ENCODE measurements at places on chromosomes 2 and 18. TPM values are rescaled to one million over a fixed set of nuclear protein-coding genes. Genes with fewer than 3 reads are reported as not detected.

DNA sequence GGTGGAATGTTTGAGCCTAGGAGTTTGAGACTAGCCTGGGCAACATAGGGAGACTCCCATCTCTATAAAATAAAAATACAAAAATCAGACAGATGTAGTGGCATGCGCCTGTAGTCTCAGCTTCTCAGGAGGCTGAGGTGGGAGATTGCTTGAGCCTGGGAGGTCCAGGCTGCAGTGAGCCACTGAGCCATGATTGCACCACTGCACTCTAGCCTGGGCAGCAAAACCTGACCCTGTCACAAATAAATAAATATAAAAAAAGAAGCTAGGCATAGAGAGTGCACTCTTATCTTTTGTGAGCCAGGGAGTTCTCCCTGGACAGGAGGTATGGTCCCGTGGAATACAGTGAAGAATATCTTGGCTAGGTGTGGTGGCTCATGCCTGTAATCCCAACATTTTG, 11.0 kb upstream of the KYNU start:
- no peak overlapping the region for H3K4me3 ChIP-seq
- no peak overlapping the region for H3K27ac ChIP-seq
- H3K36me3 ChIP-seq = no peaks in the 10 kb centered on the region
- no peak for DNase-seq

DNA sequence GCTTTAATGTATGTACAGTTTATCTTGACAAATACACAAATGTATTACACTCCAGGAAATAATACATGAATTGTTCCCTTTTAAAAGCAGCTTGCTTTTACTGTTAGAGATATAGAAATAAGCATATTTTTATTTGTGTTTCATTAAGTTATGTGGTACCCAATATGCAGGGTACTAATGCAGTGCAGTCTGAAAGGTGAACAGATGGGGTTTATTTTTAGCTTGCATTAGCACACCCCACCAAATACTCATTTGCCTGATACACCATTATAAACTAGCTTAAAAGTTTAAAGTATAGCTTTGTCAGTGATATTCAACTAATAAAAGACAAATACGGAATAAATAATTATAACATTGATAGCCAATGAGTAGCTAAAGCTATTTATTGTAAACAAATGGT, 394.7 kb upstream of the ZNF804A start:
- DNase-seq = no peak
- H3K4me3 ChIP-seq = no peak overlapping the region
- H3K27me3 ChIP-seq = no peaks in the 10 kb centered on the region
- no peaks in the 10 kb centered on the region for H3K4me1 ChIP-seq
- H3K27ac ChIP-seq = no peak overlapping the region

GRCh38 chr18:76532875-76533274, 37.8 kb upstream of the ZNF516 start:
- DNase-seq = no peak
- peaks cover under 1% of the 10 kb centered on the region for H3K27me3 ChIP-seq
- H3K4me3 ChIP-seq = no peak overlapping the region
- no peaks in the 10 kb centered on the region for H3K36me3 ChIP-seq

DNA sequence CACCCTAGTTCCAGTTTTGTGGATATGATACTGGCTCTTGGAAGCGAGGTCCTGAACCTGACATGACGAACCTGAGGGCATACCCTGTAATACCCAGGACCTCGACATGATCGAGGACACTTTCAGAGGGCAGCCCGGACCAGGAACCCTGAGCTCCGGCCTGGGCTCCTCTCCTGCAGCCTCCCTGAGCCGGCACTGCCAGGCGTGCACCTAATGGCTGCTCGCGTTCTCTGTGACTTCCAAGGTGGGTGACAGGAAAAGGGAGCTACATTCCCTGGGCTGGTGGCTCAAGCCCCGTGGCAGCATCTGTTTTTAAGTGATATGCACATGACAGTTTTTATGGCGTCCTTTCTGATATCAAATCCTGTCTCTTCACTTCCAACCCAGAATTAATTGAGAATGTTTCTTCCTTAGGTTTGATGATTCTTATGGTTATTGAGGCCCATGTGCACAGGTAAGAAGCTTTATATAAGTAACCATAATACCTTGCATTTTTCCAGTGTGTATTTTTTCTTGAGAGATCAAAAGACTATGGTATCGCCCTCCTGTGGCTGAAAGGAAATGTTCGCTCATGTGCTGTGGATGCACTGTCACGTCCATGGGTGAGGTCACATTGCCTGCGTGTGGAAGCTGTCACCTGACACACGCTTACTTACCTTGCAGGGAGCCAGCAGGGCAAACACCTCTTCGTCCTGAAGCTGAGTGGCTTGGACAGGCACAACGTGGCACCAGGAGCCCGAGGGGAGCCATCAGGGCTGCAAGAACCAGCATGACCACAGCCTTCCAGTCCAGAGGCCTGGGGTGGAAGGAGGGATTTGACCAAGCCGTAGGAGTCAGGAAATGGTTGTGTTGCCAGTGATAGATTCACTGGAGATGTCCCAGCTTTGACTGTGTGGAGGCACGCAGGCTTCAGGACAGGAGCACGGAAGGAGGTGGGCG, 367.4 kb upstream of the MYT1L start:
- no peaks in the 10 kb centered on the region for H3K36me3 ChIP-seq
- H3K4me1 ChIP-seq = no peaks in the 10 kb centered on the region
- H3K27me3 ChIP-seq = no peaks in the 10 kb centered on the region
- no peak overlapping the region for H3K4me3 ChIP-seq

GRCh38 chr2:189592353-189592984, 11.9 kb upstream of the SLC40A1 start:
- H3K4me1 ChIP-seq = no peaks in the 10 kb centered on the region
- no peak for DNase-seq
- no peak overlapping the region for H3K4me3 ChIP-seq

- no peaks in the 10 kb centered on the region for H3K36me3 ChIP-seq
- H3K27ac ChIP-seq = no peak overlapping the region
- no peak overlapping the region for H3K4me3 ChIP-seq
- H3K4me1 ChIP-seq = no peaks in the 10 kb centered on the region
- no peak for DNase-seq
These were observed 40.7 kb downstream of the ONECUT2 start for GRCh38 chr18:57475903-57476302.

- no peak overlapping the region for H3K4me3 ChIP-seq
- peak; percentile 36 for DNase-seq
- H3K27ac ChIP-seq = no peak overlapping the region
- H3K36me3 ChIP-seq = no peaks in the 10 kb centered on the region
- no peaks in the 10 kb centered on the region for H3K27me3 ChIP-seq
These were observed 117.2 kb downstream of the CTNNA2 start for GRCh38 chr2:79630060-79630459.

- H3K27ac ChIP-seq = no peak overlapping the region
- no peaks in the 10 kb centered on the region for H3K4me1 ChIP-seq
- no peak overlapping the region for H3K4me3 ChIP-seq
- no peak for DNase-seq
- no peaks in the 10 kb centered on the region for H3K36me3 ChIP-seq
- H3K27me3 ChIP-seq = no peaks in the 10 kb centered on the region
These were observed 940.3 kb upstream of the CRIM1 start for GRCh38 chr2:35415282-35415681.

- H3K4me1 ChIP-seq = no peaks in the 10 kb centered on the region
- DNase-seq = no peak
- H3K4me3 ChIP-seq = no peak overlapping the region
- H3K27ac ChIP-seq = no peak overlapping the region
- H3K27me3 ChIP-seq = peaks cover 14% of the 10 kb centered on the region
- H3K36me3 ChIP-seq = no peaks in the 10 kb centered on the region
These were observed 160.8 kb downstream of the ACKR3 start for GRCh38 chr2:236730393-236730792.

GRCh38 chr2:122210898-122211856, 455.7 kb downstream of the TSN start:
- H3K4me3 ChIP-seq = no peak overlapping the region
- H3K4me1 ChIP-seq = no peaks in the 10 kb centered on the region
- DNase-seq = peak; percentile 6

DNA sequence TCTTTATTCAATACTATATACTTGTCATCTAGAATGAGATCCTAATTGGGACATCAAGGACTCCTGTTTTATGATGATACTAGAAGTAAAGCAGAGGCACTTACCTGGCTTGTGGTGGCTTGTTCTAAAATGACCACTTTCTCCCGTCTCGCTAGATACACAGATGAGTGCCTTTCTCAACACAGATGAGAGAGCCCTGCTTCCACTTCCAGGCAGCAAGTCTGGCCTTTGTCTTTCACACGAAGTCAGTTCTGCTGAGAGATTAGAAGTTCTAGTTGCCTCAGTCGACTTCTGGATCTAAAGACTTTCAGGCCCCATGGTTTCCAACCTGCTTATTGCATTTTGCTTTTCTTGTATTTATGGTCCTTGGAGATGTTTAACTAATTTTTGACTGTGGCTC, 70.3 kb downstream of the PPP1R1C start:
- H3K4me1 ChIP-seq = no peaks in the 10 kb centered on the region
- H3K27me3 ChIP-seq = no peaks in the 10 kb centered on the region
- no peaks in the 10 kb centered on the region for H3K36me3 ChIP-seq
- H3K4me3 ChIP-seq = no peak overlapping the region
- DNase-seq = no peak
- no peak overlapping the region for H3K27ac ChIP-seq

DNA sequence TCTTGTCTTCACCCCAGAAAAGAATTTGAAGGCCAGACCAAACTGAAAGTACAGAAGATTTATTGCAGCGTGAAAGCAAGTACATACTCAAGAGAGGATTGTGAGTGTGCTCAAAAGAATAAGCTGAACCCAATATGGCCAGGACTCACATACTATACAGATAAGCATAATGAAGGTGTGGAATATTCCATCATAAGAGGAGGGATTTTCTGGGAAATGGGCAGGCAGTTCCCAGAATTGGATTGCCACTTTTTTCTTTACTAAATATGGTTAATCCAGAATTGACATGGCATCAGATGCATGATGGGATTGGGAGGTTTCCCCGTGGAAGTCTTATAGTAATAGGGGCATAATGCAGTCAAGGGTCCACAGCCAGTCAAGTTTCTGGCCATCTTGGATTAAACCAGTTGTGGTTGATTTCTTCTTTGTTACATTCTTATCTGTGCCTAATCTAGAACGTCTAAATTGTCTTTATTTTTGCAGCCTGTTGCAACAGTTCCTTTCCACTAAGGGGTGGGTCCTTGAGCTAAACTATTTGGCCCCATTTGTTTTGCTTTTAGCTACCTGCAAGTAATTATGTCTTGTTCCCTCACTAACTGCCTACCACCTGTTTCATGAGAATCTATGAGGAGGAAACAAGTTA, 9.0 kb downstream of the SP140L start:
- no peaks in the 10 kb centered on the region for H3K4me1 ChIP-seq
- H3K36me3 ChIP-seq = no peaks in the 10 kb centered on the region
- no peaks in the 10 kb centered on the region for H3K27me3 ChIP-seq

DNA sequence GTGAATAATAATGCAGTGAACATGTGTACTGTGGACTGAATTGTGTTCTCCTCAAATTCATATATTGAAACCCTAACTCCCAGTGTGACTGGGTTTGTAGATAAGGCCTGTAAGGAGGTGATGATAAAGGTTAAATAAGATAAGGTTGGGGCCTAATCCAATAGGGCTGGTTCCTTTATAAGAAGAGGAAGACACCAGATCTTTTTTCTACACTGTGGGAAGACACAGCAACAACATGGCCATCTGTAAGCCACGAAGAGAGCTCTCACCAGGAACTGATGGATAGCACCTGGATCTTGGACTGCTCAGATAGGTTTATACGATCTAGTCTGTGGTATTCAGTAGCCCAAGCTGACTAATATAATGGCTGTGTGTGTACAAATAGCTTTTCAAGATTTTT, 66.8 kb downstream of the BMPR2 start:
- DNase-seq = peak; percentile 37
- H3K36me3 ChIP-seq = peaks cover 2% of the 10 kb centered on the region
- H3K4me1 ChIP-seq = no peaks in the 10 kb centered on the region
- H3K4me3 ChIP-seq = no peak overlapping the region

DNA sequence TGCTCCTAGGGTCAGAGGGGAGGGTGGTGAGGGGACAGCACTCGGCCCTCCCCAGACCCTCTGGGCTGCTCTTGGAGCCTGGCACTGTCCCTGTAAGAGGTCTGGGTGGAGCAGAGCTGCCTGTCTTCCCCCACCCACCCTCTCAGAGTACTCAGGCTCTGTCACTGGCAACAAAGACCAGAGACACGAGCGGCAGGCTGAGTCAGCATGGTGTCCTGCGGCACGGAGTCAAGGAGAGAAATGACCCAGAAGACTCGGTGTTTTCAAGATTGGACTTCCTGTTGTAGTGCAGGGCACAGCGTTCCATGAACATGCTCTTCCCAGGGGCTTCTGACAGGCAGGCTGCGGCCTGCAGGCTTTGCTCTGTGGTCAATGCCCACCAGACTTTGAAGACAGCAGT, 19.9 kb downstream of the SIGLEC15 start:
- peaks cover 4% of the 10 kb centered on the region for H3K36me3 ChIP-seq
- DNase-seq = peak; percentile 23
- no peak overlapping the region for H3K27ac ChIP-seq
- peaks cover 4% of the 10 kb centered on the region for H3K4me1 ChIP-seq

GRCh38 chr2:196902828-196903227, 23.7 kb downstream of the PGAP1 start:
- no peaks in the 10 kb centered on the region for H3K36me3 ChIP-seq
- H3K4me3 ChIP-seq = no peak overlapping the region
- no peak overlapping the region for H3K27ac ChIP-seq
- H3K27me3 ChIP-seq = no peaks in the 10 kb centered on the region

Gene CMPK2
- total RNA-seq = 38.6 TPM

Gene GDF7
- total RNA-seq = 1.9 TPM

Gene IL1RN
- not detected for total RNA-seq
